Epithelial cell of esophagus (primary cell): ENCODE measurements at places on chromosomes 16 and 17.

DNA sequence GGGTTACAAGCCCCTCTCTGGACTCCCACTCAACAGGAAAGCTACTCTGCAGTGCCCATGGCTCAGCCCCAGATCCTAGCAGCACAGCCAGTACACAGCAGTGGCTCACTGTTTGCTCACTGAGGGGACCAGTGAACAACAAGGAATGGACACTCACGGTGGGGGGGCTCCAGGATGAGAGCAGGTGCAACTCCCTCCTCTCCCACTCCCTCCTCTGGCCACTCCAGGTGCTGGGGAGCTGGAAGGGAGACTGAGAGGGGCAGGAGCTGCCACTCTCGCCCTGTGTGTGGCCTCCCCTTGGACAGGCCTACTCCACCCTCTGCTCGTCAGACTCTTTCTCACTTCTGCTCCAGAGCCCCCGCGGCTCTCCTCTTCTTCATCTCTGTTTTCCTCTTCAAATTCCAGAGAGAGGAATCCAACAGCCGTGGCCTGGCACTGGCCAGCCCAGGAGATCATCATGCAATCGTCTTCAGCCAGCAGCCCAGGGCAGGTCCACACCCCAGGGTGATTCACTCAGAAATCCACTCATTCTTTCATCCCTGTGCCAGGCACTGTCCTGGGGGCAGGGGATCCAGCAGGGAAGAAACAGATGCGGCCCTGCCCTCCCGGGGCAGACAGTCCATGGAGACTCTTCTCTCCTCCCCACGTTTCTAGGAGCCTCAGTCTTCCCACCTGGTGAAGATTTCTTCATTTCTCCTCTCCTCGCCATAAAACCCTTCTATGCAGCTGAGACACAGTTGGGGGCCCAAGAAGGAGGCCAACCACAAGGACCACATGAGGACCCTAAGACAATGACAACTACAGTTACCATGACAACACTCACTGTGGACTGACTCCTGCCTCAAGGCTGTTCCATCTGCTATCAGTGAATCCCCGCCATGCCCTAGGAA, 30.7 kb downstream of the CFAP20 start:
- peak; percentile 67 for DNase-seq

DNA sequence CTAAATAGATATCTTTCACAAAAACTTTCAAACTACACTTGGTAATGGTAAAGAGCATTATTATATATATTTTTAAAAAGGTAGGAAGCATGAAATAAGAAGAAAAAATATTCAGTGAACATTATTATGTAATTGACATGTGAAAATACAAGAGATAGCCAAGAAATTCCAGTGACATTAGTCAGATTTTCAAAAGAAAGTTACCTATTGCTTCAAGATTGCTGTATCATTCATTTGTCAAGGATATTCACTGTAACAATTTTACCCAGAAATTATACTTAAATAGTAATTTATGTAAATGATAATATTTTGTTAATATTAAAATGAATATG, 350.2 kb downstream of the KIF2B start:
- peak; percentile 25 for DNase-seq

DNA sequence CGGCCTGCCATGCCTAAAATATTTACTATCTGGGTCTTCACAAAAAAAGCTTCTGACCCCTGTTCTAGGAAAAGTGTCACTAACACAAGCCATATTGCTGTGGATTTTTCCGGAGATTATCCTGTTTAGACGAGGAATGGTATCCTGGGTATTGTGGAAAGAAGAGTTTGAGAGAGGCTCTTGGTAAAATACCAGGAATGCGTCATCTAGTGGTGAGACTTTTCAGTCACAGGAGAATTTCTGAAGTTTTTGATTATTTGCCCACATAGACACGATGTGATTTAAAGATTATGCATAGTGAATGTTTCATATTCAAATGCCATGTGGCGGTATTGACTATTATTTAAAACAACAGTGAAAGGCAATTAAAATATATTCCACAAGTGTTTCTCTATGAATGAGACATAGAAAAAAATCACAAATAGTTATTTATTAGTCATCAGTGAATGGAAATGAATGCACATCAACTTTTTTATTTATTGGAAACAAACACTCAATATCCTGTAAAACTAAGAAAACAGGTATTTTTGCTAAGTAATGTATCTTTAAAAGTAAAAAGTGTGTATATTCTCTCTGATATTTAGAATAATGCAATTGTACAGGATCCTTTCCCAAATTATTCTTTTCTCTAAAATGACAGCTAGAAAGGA, 7.8 kb downstream of the KRT28 start:
- peak; percentile 53 for DNase-seq

DNA sequence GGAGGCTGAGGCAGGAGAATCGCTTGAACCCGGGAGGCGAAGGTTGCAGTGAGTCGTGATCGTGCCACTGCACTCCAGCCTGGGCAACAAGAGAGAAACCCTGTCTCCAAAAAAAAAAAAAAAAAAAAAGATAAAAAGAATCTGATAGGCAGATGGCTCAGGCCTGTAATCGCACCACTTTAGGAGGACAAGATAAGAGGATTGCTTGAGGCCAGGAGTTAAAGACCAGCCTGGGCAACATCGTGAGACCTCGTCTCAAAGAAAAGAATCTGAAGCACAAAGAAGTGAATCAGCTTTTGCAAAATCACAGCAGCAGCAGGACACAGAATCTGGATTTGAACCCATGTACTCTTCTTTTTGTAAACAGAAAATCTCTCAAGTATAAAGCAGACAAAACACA, 7.6 kb downstream of the NOB1 start:
- DNase-seq = no peak

DNA sequence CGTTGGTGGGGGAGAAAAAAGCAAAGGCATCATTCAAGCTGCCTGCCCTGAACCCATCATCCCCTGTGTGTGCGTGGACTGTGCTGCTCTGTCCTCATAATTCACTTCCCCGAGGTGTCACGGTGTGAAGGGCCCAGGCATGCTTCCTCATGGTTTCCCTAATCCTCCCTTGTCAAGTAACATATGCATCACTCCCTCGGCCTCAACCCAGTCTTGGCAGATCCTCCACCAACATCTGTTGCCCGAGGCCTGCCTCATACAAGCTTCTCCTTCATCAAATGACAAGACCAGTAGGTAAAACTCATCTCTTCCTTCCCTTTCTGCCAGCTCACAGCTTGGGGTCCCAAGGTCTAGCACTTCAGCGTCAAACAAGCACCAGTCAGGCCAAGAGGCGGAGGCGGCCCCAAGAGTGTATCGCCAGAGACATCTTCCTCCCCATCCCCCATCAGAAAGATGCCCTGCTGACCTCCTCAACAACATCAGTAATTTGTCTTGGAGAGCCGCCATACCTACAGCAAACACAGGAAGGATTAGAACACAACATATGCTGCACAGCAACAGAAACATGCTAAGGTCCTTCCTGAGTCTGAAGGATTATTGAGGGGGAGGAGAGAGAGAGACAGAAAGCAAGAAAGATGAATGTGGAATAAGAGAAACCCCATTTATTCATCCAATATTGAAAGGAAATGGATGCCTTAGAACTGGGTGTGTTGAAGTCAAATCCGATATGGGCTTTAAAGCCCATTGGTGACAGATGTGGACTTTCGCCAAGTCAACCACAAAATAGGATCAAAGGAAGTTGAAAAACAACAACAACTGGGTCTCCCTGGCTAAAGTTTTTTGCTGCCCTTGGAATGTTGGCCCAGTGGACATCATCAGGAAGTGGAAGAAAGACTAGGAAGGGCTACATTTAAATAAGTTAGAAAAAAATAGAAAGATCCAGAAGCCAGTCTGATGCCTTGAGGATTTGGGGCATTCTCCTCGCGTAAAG, 38.4 kb downstream of the SOX9 start:
- DNase-seq = peak; percentile 10

DNA sequence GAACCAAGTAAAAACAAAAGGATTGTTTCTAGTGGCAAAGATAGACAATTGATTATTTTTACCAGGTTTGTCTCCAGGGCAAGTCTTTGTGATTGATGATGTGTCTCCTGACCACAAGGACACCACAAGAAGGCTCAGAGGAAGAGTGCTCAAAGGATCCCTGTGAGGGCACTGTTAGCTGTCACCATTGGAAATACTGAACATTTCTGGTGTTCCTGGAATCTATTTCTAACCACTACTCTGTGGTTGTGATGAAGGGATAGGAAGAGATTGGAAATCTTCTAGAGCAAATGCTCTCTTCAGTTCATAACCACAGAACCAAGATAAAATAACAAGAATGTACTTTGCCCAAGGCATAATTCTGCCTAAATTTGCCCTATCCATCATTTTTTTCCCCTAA, 15.3 kb downstream of the RNF43 start:
- no peak for DNase-seq

GRCh38 chr17:58311429-58311894, 17.1 kb downstream of the TSPOAP1 start:
- DNase-seq = no peak

DNA sequence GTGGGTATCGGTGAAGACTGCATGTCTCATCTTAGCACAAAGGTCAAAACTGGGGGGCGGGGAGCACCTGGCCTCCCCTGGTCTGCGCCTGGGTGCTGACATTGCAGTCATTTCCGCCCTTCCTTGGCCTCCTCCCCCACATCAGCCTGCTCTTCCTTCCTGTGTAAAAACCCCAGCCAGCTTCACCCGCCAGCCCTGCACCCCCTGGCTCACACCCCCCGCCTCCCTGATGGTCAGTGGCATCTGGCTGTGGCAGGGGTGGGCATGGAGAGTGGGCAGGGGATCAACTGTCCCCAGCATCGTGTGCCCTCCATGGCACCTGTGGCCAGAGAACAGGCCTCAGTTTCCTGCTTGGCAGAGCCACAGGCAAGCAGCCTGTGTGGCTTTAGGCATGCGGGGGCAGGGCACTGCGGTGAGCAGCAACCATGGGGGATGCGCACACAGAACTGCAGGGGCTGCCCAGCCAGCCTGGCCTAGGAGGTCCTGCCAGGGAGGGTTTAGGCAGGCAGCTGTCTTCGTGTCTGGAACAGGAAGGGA, 26.5 kb upstream of the LASP1NB start:
- no peak for DNase-seq

DNA sequence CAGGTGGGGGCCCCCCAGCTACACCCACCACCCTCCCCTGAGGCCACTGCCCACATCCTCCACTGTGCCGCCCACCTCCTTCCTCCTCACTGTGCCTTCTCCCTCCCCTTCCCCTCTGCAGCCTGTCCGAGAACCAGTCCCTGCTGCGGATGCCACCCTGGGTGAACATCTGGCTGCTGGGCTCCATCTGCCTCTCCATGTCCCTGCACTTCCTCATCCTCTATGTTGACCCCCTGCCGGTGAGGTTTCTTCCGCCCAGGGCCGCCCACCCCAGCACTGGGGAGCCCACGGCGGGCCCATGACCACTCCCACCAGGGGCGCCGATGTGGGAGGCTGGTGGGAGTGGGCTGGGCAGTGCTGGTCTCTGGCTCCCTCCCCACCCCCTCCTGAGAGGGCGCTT, 22.1 kb downstream of the RABEP2 start:
- DNase-seq = no peak

- no peak for DNase-seq
These were observed 353.2 kb downstream of the MAF start for GRCh38 chr16:79247386-79247785.

- DNase-seq = no peak
These were observed 1.9 kb downstream of the NECAB2 start for GRCh38 chr16:83969771-83970429.

DNA sequence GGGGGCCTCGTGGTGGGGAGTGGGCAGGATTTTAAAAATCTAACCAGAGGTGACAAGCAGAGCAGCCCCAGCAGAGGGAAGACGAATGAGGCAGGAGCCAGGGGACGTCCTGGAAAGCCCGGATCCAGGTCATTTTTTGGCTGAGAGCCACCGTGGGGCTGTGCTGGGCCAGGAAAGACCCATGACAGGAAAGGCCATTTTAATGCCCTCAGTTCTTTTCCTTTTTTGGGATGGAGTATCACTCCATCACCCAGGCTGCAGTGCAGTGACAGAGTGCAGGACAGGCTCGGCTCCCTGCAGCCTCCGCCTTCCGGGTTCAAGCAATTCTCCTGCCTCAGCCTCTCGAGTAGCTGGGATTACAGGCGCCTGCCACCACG, 30.5 kb upstream of the JPH3 start:
- DNase-seq = no peak

GRCh38 chr16:73190256-73190655, 142.3 kb upstream of the ZFHX3 start:
- DNase-seq = no peak

GRCh38 chr17:77755410-77755963, 203.0 kb upstream of the TNRC6C start:
- DNase-seq = no peak

DNA sequence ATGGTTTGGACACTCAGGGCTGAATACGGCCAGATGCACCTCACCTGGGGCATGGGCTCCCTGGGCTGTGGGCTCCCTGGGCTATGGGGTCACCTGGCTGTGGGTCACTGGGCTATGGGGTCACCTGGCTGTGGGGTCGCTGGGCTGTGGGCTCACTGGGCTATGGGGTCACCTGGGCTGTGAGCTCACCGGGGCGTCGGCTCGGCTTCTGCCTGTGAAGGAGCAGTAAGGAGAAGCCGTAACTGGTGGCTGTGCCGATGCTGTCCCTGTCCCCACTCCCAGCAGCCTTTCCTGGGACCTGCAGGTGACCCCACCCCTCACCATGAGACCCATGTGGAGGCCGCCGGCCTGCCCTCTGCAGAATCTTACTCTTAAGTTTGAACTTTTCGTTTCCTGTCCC, 1.9 kb upstream of the PERCC1 start:
- no peak for DNase-seq

GRCh38 chr16:19359556-19359955, 58.1 kb upstream of the TMC5 start:
- no peak for DNase-seq

DNA sequence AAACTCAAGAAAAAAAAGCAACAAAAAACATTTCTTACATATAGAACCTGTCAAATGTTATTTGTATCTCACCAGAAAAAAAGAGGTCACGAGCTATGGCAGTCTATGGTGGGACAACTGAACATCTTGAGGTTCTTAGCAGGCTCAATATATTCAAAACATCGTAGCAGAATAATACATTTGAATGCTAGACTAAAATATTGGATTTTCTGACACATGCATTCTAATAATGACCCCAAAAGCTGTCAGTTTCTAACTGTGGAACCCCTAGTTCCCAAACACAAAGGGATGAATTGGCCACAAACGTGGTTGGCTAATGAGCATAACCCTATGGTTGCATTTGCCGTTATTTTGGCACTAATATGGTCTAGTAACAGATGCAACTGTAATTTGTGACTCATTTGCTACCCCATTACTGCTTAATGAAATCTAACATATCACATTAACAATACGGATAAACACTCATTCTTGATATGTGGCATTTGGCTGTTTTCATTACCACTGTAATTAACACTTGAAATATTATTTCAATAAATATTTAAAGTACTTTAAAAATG, 81.2 kb downstream of the TOX3 start:
- DNase-seq = no peak
